Epithelial cell of umbilical artery (primary cell): ENCODE measurements at places on chromosomes 1 and 21. TPM values are rescaled to one million over a fixed set of nuclear protein-coding genes. Genes with fewer than 3 reads are reported as not detected.

S100A16 gene
- 470 and 513 TPM in 2 replicates for total RNA-seq

RIMS3 gene
- total RNA-seq, result 0.15 and 0.32 TPM in 2 replicates

A3GALT2 gene
- total RNA-seq, result not detected in 2 replicates

AGT gene
- not detected in 2 replicates for total RNA-seq

RXRG gene
- not detected in 2 replicates for total RNA-seq

SLC9C2 gene
- 0.32 TPM in 1 of 2 replicates, not detected in the other for total RNA-seq

AKNAD1 gene
- not detected in 2 replicates for total RNA-seq

RPE65 gene
- total RNA-seq, result not detected in 2 replicates

GSTM5 gene
- total RNA-seq, result 0.65 and 0.76 TPM in 2 replicates
